H1 (cell line): ENCODE measurements at places on chromosomes 2 and 18. TPM values are rescaled to one million over a fixed set of nuclear protein-coding genes. Genes with fewer than 3 reads are reported as not detected.

Gene ATRAID
- 103 and 109 TPM in 2 replicates for total RNA-seq

Gene RTP5
- total RNA-seq, result not detected in 2 replicates

Gene MLPH
- total RNA-seq, result 17.0 TPM in 2 replicates

Gene ALMS1
- total RNA-seq, result 44.6 and 45.6 TPM in 2 replicates

Gene UBE2E3
- 96.0 and 106 TPM in 2 replicates for total RNA-seq

Gene GCKR
- total RNA-seq, result 0.57 and 1.2 TPM in 2 replicates

Gene AMMECR1L
- total RNA-seq, result 18.8 and 19.7 TPM in 2 replicates

Gene DNMT3A
- 162 and 178 TPM in 2 replicates for total RNA-seq

Gene DSG1
- total RNA-seq, result 0.06 TPM in 1 of 2 replicates, not detected in the other

Gene PCGF1
- total RNA-seq, result 10.0 and 13.8 TPM in 2 replicates

Gene BBS5
- 0.20 and 0.31 TPM in 2 replicates for total RNA-seq

Gene SCYGR4
- not detected in 2 replicates for total RNA-seq

Gene SPAG16
- 14.7 and 14.9 TPM in 2 replicates for total RNA-seq

Gene RESP18
- total RNA-seq, result not detected in 2 replicates

Gene GCFC2
- total RNA-seq, result 17.3 and 19.1 TPM in 2 replicates

Gene IL36A
- total RNA-seq, result not detected in 2 replicates

Gene ARHGAP28
- 14.4 and 15.4 TPM in 2 replicates for total RNA-seq

Gene UGT1A4
- not detected in 2 replicates for total RNA-seq

Gene SCLY
- total RNA-seq, result 79.0 and 83.7 TPM in 2 replicates

Gene SULT1C2
- 1.9 and 2.2 TPM in 2 replicates for total RNA-seq

Gene ICOS
- not detected in 2 replicates for total RNA-seq

Gene UNC80
- total RNA-seq, result 0.38 and 0.56 TPM in 2 replicates

Gene SLC23A3
- 0.84 and 0.90 TPM in 2 replicates for total RNA-seq

Gene NT5DC4
- not detected in 2 replicates for total RNA-seq

Gene RBMS1
- total RNA-seq, result 57.0 and 60.0 TPM in 2 replicates

Gene DIS3L2
- 21.6 and 26.8 TPM in 2 replicates for total RNA-seq

Gene UGT1A5
- not detected in 2 replicates for total RNA-seq

Gene IGFBP2
- total RNA-seq, result 322 and 326 TPM in 2 replicates

Gene C1GALT1C1L
- not detected in 2 replicates for total RNA-seq

Gene PSD4
- total RNA-seq, result 1.2 and 1.3 TPM in 2 replicates

Gene CARF
- 1.9 and 2.6 TPM in 2 replicates for total RNA-seq

Gene SLC30A3
- total RNA-seq, result 15.2 and 16.1 TPM in 2 replicates

Gene TRABD2A
- 18.6 and 19.7 TPM in 2 replicates for total RNA-seq

Gene TMEM247
- not detected in 2 replicates for total RNA-seq

Gene REG1B
- total RNA-seq, result not detected in 2 replicates

Gene ANO7
- 6.5 and 6.9 TPM in 2 replicates for total RNA-seq

Gene GAL3ST2
- total RNA-seq, result not detected in 2 replicates

Gene LCT
- 0.06 and 0.11 TPM in 2 replicates for total RNA-seq

Gene SERPINB13
- not detected in 2 replicates for total RNA-seq

Gene AFF3
- 1.7 and 3.0 TPM in 2 replicates for total RNA-seq

Gene CDH7
- 1.3 and 1.5 TPM in 2 replicates for total RNA-seq

Gene ECEL1
- 6.5 and 7.7 TPM in 2 replicates for total RNA-seq

Gene MOCOS
- 5.8 and 6.5 TPM in 2 replicates for total RNA-seq

Gene CHCHD5
- 27.2 and 30.2 TPM in 2 replicates for total RNA-seq

Gene SRD5A2
- not detected in 2 replicates for total RNA-seq

Gene SCTR
- total RNA-seq, result not detected in 2 replicates

Gene IL1RL2
- total RNA-seq, result not detected in 2 replicates

Gene SPOPL
- 13.0 and 14.5 TPM in 2 replicates for total RNA-seq

Gene RAB6C
- total RNA-seq, result 0.09 TPM in 1 of 2 replicates, not detected in the other

Gene GALNT5
- 0.06 TPM in 1 of 2 replicates, not detected in the other for total RNA-seq

Gene RNF125
- 14.3 and 15.2 TPM in 2 replicates for total RNA-seq

Gene ACSL3
- total RNA-seq, result 94.0 and 98.1 TPM in 2 replicates

Gene MC2R
- not detected in 2 replicates for total RNA-seq

Gene C18orf63
- not detected in 2 replicates for total RNA-seq

Gene EVX2
- not detected in 2 replicates for total RNA-seq

Gene KLHL41
- not detected in 2 replicates for total RNA-seq
